DMS53 (cell line): ENCODE measurements at places on chromosomes 1 and 21.
A peak's percentile ranks its signal among the peaks of the same experiment; 100 is the strongest.

DNA sequence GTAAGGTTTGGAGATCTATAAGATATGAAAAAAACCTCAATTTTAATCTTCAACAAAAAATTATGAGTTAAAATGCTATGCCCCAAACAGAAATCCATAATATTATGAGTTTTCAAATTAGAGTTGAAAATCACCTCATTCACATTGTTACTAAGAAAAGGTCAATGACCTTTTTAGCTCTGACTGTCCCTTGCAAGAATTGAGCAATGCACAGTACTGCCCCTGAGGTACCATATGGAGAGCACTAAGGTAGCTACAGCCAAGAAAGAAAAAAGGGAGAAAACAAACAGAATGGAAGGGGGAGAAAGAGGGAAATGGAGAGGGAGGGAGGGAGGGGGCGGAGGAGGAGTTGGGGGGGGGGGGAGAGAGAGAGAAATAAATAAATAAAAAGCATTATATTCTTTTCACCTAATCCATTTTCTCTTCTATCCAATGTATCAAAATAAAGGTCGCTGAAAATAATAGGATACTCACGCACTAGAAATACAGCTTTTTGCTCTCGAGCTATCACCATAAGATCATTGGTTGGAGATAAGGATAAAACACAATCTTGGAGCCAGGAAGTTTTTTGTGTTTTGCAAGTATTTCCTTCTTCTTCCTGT, 58.8 kb downstream of the RAB3GAP2 start:
- DNase-seq, result no peak

DNA sequence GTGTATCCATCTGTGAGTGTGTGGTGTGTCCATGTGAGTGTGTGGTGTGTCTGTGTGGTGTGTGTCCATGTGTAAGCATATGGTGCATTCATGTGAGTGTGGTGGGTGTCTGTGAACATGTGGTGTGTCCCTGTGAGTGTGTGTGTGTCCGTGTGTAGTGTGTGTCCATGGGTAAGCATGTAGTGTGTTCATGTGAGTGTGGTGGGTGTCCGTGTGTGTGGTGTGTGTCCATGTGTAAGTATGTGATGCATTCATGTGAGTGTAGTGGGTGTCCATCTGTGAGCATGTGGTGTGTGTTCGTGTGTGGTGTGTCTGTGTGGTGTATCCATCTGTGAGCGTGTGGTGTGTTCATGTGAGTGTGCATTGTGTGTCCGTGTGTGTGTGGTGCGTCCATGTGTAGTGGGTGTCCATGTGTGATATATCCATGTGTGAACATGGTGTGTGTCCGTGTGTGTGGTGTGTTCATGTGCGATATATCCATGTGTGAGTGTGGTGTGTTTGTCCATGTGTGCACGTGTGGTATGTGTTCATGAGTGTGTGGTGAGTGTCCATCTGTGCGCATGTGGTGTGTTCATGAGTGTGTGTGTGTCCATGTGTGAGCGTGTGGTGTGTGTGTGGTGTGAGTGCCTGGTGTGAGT, 12.3 kb downstream of the SLC19A1 start:
- DNase-seq, result no peak

DNA sequence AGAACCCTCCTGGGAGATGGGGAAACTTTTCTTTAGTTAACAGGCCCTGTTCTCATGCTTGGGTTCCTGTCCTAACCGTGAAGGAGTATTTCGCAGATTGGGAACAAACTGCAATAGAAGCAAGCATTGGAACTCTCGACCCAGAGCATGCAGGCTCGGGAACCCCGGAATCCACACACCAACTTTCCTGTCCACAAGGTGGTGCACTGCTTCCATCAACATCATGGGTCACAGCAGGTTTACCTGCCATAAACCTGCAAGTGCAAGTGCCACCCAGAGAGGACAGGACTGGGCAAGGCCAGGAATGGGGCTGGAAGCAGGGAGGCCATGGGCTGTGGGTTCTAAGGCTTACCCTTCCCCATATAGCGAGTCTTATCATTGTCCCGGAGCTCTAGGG, 6.9 kb downstream of the ENO1 start:
- DNase-seq, result peak; percentile 57

DNA sequence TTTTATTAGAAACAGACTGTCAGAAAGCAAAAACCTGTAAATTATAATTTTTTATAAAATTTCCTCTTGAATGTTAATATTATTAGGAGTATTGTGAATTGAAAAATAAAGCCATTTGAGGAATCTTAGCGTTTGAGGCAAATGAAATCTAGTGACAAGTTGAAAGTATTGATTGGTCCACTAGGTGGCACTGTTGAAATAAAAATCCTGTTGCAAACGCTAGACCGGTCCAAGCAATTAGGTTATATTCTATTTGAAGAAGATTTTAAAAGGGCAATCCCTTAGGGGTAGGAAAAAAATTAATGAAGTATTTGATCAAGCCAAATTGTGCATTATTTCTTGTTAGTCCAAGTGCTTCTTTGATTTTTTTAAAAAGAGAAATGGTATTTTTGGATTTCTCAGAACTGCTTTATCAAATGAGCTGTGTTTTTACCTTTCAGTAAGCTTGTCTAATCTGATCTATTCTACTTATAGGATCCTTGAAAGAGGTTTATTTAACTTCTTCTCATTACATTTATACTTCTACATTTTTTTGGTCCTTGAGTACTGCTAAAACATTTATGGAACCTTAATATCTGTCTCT, 57.7 kb downstream of the ATG4C start:
- peak; percentile 87 for DNase-seq

GRCh38 chr1:231691618-231692259, 65.1 kb downstream of the DISC1 start:
- DNase-seq, result no peak

GRCh38 chr1:183590244-183591191, at the start of gene NCF2:
Gene NCF2 (minus strand): TSS chr1:183590459. CDS start chr1:183590329, 130 bp downstream.
- no peak for DNase-seq

DNA sequence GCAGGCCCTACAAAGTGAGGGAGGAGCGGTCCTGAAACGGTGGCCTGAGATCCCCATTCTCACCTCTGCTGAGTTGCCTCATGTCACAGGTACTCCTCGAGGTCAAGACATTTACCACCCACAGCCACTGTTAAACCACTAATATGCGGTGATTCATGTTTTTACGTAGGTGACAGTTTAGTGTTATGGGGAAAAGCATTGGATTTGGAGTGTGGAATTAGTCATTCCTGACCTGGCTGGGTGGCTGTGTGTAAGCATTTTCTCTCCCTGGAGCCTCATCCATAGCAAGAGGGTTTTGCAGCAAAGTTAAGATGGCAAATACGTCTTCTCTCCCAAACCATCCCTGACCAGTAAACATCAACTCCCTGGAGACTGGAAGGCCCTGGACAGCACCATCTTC, 57.8 kb upstream of the KCNJ6 start:
- no peak for DNase-seq

GRCh38 chr1:246329900-246330299, 177.2 kb downstream of the SMYD3 start:
- DNase-seq, result no peak

GRCh38 chr1:110482662-110483307, 31.8 kb downstream of the PROK1 start:
- no peak for DNase-seq

GRCh38 chr1:8879922-8880676, 1.6 kb upstream of the ENO1 start:
- DNase-seq, result peak; percentile 74

DNA sequence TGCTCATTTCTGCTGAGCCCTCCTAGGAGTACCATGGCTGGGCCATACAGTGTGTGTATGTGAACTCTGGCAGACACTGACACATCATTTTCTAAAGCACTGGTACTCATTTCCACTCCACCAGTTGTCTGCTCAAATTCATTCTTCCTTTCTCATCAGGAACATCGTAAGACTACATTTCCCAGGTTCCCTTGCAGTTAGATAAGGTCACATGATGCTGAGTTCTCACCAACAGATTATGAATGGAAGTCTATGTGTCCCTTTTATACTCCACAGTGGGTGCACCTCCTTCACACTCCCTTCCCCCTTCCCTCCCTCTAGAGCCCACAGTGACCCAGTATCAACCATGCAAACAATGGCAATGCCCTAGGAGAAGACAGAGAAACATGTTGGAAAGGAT, 38.3 kb upstream of the PAX7 start:
- no peak for DNase-seq

- DNase-seq, result no peak
These were observed 25.7 kb upstream of the ROR1 start for GRCh38 chr1:63748046-63748580.

DNA sequence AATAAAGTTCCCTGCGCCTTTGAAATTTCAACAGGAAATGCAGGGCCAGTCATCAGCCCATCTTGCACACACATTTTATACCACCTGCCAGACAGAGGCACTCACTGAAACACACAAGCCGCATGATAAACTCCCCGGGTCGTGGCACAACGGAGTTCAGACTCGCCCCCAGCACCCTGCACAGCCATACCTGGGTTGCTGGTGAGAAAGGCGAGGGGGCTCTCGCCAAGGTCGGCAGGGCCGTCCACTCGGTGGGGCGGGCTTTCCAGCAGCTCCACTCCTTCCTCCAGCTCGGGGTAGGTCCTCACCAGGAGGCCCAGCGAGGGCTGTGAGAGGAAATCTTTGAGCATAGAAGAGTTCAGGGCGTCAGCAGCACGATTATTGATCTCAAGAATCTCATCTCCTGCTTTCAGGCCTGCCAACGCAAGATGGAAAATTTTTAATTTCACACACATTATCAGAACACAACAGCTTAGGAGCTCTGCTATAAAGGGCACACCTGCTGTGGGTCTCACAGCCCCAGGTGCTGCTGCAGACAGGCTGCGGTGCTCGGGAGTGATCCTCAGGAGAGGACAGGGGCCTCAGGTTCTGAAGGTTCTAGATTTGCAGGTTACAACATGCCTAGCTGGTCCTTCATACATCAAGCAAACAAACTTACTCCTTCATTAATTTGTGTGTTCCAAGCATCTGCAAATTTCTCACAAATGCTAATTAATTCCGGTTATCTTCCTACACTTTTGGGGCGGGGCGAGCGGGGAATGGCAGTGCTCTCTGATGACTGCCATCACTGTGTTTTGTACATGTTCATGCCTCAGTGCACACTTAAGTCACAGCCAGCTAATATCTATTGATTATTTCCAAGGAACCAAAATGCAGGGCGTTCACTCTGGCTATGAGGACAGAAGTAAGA, 144.2 kb upstream of the KRTAP19-8 start:
- DNase-seq, result no peak

GRCh38 chr21:38500073-38500472, 1.8 kb upstream of the ERG start:
- no peak for DNase-seq

- DNase-seq, result no peak
These were observed 22.3 kb downstream of the FOXJ3 start for GRCh38 chr1:42312576-42313212.
